ENCODE measurements at places on chromosomes 5 and 9.

GRCh38 chr5:81233080-81233634, at the start of gene CKMT2:
Gene CKMT2, plus strand, starts transcription at chr5:81233322. Its CDS starts 17,811 bp downstream, at chr5:81251133.
- DNase-seq, result no peak

DNA sequence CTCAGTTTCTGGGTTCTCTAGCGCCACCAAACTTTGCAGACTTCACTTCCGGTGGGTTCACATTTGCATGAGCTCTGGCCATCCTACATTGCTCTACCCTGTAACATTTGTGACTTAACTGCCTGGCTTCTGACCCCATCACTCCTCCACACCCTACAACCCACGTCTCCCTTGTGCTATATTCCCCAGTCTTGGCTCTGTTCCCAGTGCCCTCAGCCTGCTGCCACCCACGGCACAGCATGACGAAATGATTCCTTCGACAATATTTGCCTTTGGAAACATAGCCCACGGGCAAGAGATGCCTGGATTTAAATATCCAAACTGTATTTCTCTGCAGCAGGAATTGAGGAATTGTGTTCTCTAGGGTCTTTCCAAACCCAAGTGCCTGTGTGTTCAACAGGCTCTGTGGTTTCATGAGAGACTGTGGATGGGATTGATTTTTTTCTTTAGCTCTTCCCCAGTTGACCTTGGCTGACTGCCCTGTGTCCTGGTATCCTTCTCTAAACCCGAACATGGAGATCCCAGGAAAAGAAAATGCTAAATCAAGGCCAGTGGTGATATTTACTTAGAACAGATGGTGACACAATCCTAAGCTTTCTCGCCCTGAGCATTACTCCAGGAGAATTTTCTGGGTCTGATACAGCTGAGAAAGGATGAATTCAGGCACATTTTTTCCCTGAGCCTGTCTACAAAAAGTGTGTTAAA, 44.4 kb upstream of the GRIA1 start:
- peak; percentile 78 for DNase-seq

- no peak for DNase-seq
Observed at GRCh38 chr9:114027159-114027862, 50.8 kb downstream of the AMBP start.

DNA sequence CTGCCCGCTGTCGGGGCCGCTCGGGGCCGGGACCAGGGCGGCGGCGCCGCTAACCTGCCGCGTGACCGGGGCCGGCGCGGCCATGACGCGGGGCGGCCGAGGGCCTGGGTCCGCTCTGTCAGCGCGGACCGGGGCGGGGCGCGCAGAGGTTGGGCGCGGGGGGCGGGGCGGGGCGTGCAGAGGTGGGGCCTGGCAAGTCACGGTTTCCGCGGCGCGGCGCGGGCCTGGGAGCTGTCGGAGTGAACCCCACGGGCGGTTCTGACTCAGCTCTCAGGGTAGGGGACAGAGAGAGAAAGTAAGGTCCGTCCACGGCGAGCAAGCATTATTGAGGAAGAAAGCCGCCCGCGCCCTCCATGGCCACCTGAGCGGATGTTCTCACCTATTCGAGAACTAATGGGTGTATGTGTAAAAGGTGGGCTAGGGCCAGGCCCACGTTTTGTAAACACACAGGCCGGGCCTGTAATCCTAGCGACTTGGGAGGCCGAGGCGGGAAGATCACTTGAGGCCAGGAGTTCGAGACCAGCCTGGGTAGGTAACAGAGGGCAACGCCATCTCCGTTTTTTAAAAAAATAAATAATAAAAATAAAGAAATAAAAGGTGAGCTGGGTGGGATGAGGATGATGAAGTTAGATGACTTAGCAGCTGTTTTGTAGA, at the start of gene PRXL2C:
PRXL2C (minus strand) TSS at position 120 of the 654 bp plus-strand sequence; CDS start at position 84, 36 bp downstream.
- no peak for DNase-seq

DNA sequence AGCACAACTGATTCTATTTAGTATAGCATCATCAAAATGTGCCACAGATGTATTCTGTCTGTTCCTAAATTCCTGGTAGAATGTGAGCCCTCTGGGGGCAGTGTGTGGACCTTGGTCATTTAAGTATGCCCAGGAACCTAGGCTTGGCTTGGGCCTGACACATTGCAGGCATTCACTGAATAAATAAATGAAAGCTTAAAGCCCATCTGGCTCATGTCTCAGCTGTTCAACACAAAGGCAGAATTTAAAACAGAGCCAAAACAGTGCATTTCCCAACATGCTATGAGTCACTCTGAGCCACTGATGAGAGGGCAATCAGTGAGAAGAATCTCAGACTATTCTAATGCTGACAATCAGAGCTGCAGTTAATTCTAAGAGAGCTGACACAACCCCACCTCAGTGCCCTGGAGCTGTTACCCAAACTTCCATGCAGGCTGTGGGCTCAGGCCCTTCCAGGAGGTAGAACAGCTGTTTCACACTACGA, 8.1 kb downstream of the FAM193B start:
- peak; percentile 96 for DNase-seq

DNA sequence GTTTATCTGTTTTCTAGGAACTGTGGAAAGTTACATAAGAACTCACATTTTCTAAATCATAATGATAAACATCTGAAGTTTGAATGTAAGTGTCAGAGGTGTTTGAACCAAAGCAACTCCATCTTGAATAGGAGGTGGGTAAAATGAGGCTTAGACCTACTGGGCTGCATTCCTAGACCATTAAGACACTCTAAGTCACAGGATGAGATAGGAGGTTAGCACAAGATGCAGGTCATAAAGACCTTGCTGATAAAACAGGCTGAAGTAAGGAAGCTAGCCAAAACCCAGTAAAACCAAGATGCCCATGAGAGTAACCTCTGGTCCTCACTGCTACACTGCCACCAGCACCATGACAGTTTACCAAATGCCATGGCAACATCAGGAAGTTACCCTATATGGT, 297.7 kb upstream of the POU5F2 start:
- no peak for DNase-seq

GRCh38 chr9:33117306-33117705, 40.8 kb upstream of the SMU1 start:
- DNase-seq, result no peak

DNA sequence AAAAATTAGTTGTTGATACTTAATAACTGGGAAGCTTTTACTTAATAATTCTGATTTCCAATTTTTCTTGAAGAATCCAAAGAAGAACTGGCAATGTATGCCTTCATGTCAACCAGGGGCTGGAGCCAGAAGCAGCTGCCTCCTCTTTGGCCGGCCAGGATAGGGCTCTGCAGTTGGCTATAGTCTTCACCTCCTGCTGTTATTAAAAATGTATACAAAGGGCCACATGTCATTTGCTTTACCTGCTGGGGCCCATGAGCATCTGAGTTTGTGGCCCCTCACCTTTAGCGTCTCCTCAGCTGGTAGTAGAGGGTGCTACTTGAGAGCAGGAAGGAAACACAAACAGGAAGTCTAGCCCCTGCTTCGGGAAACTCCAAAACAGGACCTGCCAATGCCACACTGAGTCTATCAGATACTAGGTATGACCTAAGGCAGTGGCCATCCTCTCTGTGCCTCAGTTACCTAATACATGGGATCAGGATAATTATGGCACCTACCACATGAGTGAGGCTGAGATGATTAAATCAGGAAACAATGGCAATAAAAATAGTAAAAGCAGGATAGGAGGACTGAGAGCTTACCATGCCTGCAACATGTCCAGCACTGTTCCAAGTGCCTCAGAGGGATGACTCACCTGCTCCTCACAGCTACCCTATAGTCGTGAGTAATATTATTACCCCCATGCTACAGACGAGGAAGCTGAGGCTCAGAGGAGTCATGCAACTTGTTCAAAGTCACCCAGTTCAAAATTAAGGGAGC, 21.3 kb downstream of the CCDC69 start:
- DNase-seq, result no peak

DNA sequence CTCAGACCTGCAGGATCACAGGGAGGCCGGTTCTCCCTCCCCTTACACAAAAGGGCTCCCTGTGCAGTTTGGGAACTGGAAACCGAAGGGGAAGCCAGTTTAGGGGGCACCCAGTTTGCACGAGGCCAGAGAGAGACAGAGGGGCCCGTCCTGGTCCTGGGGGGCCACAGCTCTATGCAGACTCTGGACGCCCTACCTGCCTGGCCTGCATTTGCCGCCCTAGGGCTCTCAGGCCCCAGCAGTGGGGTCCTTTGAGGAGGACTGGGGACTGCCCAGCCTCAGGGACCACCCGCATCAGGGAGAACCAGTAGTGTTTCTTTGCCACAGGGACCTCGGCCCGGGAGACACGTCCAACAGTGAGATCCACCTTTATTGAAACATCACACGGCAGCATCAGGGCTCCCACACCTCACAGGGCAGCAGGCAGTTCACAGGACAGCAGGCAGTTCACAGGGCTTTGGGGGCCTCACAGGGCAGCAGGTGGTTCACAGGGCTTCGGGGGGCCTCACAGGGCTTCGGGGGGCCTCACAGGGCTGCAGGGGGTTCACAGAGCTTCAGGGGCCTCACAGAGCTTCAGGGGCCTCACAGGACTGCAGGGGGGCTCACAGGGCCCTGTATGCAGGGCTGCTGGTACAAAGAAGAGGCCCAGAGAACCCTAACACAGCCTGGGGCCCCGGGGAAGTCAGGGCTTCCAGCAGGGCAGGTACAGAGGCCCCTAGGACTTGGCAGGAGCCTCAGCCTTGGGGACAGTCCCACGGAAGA, 648 bp upstream of the NSMF start:
- no peak for DNase-seq

GRCh38 chr5:112917453-112917995, 4.5 kb downstream of the REEP5 start:
- no peak for DNase-seq

- no peak for DNase-seq
Observed at GRCh38 chr5:95191330-95191729, 93.6 kb downstream of the MCTP1 start.

GRCh38 chr5:145934276-145934675, 2.1 kb upstream of the SH3RF2 start:
- no peak for DNase-seq

DNA sequence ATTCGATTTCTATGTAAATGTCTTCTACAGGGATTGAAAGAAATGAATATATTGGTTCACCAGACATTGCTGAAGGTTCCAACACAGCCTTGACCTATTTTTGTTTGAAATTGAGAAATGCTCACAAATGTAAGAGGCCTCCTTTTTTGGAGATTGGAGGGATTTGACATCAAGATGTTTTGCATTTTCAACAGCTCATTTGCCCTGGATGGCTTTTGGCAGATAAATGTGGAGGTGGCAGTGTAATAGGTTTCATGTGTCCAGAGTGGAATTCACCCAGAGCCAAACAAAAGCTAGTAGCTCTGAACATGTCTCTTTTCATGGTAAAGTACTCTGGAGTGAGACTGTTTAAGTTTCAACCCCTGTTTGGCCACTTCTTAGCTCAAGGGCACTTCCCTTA, 77.3 kb downstream of the PALM2AKAP2 start:
- no peak for DNase-seq

GRCh38 chr5:145775411-145775810, 59.7 kb downstream of the PRELID2 start:
- DNase-seq, result no peak

DNA sequence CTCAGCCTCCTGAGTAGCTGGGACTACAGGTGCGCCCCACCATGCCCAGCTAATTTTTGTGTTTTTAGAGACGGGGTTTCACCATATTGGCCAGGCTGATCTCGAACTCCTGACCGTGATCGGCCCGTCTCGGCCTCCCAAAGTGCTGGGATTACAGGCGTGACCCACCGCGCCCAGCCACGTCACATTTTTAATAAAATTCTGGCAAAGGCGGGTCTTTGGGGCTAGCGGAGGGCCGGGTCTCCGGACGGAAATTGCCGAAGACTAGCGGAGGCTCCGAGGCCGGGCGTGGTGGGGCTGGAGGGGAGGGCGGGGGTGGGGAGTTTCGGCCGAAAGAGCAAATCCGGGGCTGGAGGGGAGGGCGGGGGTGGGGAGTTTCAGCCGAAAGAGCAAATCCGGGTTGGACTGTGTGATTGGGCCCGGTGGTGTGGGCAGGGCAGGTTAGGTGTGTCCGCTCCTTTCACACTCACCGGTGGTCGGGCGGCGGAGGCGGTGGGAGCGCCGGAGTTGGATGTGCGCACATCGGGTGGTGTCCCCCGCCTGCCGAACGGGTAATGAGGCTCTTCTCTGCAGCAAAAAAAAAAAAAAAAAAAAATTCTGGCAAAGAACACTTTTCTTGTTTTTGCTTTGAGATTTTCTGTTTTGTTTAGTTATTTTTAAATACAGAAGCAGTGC, 27.1 kb downstream of the RUFY1 start:
- no peak for DNase-seq

GRCh38 chr5:132099076-132099748, 25.6 kb downstream of the CSF2 start:
- no peak for DNase-seq

DNA sequence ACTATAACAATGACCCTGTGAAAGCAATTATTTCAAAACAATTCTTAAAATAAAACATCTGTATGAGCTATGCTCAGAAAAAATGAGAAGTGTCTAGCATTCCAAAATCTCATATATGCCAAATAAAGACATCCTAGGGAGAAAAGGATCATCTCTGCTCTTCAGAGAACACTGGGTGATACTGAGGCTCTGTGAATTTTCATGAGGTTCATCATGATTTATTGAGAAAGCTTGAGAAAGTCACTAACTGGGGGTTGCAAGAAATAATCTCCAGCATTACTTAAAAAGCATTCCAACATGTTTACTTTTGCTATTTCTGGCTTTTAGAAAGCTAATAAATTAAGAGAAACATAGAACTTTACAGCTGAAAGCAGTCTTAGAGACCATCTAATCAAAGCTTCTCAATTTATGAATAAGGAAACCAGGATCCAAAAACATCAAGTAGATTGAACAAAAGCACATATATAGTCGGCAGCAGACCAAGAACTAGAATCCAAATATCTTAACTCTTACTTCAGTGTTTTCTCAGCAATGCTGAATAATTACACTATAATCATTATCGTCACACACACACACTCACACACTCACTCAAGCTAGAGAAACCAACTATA, 372.8 kb downstream of the NR2F1-AS1 start:
- DNase-seq, result no peak

GRCh38 chr5:59485629-59486439, 407.7 kb downstream of the PDE4D start:
- no peak for DNase-seq

DNA sequence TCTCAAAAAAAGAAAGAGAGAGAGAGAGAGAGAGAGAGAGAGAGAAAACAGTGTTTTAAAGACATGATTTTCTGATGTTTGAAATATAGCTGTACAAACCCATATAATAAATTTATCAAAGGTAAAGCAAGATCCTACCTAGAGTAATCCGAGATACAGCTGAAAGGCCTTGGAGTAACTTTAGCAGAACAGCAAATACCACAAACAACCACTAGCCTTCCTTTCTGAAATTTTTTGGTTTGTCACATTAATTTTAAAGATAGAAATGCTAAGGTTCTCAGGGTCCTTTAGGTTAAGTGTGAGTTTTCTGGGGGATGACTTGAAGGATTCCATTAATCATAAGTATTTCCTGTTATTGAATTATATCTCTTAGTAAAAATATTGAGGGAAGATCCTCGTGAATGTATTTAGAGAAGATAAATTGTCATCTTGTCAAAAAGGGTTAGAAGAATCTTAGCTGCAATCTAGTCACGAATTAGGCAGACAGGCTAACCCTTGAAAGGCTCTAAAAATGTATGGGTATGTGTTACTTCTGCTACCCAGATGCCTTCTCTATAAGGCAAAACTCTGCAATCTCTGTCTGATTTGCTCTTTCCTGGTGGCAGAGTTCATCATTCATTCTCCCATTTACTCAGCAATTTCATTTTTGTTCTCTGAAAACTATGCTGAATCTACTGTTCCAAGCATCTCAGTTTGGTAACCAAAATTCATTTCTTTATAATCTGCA, 27.3 kb downstream of the F2RL2 start:
- DNase-seq, result no peak

GRCh38 chr5:75130818-75131349, 78.5 kb upstream of the GCNT4 start:
- no peak for DNase-seq

All from skeletal muscle cell (primary cell).